ENCODE measurements at places on chromosomes 1 and 21.

DNA sequence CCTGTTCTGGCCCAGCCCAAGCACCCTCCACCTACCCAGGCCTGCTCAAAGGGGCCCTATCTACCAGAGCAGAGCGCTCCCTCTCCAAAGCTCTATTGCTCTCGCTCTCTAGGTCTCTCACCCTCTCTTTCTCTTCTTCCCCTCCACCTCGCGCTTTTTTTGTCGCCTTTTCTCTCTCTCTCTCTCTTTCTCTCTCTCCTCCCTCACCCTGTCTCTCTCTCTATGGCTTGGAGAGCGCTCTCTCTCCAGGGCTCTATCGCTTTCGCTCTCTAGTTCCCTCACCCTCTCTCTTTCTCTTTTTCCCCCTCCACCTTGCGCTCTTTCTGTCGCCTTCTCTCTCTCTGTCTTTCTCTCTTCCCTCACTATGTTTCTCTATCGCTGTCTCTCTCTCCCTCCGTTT lies 3.4 kb upstream of the ZNF678 start:
- DNase-seq: no peak

DNA sequence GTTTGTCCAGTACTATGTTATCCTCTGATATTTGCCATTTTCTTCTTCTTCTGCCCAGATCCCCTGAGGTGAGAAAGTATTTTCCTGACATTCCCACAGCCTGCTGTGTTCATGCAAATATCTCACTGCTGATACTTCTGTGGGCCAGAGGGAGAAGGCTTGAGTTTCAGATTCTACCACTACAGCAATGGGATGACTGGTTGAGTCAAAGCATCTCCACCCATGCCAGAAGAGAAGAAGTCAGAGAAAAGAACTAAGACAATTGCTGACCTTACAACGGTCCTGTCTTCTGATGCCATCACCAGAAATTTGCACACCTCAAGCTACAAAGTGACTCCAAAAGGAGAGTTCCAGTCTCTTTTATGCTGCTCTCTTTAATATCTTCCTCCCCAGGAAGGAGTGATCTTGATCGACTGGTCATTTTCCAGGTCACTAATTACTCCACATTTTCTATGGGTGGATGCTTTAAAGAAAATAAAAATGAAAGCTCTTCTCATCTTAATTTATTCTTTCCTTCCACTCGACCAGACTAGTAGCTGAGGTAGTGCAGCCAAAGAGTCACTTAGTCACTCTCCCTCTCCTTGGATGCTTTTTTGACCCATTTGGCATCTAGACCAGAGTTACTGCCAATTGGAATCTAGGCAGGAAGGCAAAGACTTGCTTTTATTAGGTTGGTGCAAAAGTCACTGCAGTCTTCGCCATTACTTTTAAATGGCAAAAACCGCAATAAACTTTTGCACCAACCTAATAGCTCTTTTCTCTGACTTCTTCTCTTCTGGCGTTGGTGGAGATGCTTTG lies 195.1 kb downstream of the PTPRC start:
- DNase-seq: no peak

DNA sequence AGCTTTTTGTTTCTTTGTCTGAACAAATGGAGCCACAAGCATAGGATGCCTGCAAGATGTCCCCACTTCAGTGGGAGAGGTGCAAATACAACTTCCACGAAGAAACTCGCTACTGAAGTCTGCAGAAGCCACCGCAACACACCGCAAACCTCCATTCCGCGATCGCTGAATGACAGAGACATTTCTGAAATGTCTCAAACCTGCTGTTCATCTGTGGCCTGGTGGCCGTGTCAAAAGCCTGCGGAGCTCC lies 1.0 kb downstream of the TP53BP2 start:
- DNase-seq: peak; percentile 42

- DNase-seq: no peak
Measured at GRCh38 chr1:16628361-16629111, 15.2 kb upstream of the NBPF1 start.

DNA sequence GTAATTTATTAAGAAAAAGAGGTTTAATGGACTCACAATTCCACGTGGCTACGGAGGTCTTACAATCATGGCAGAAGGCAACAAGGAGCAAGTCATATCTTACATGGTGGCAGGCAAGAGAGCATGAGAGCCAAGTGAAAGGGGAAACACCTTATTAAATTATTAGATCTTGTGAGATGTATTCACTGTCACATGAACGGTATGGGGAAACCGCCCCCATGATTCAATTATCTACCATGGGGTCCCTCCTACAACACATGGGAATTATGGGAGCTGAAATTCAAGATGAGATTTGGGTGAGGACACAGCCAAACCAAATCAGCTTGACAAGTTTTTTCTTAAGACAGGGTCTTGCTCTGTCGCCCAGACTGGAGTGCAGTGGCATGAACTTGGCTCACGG lies 14.3 kb downstream of the DAP3 start:
- DNase-seq: no peak

DNA sequence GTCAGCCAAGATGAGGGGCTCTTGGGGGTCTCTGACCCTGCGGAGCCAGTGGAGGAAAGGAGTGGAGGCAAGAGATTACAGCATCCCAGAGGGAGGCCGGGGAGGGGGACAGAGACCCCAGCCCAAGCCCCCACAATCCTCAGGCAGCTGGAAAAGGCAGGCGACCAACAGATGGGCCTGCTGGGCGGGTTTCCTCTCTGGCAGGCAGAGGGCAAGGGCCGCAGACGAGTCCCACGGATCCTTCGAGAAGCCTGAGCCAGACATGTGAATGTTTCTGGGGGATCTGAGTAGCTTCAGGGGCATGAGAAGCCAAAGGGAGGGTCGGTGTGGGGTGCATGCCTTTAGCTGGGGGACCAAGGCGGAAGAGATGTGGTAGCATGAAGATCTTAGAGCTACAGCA lies 2.1 kb upstream of the PLEKHA6 start:
- DNase-seq: no peak

DNA sequence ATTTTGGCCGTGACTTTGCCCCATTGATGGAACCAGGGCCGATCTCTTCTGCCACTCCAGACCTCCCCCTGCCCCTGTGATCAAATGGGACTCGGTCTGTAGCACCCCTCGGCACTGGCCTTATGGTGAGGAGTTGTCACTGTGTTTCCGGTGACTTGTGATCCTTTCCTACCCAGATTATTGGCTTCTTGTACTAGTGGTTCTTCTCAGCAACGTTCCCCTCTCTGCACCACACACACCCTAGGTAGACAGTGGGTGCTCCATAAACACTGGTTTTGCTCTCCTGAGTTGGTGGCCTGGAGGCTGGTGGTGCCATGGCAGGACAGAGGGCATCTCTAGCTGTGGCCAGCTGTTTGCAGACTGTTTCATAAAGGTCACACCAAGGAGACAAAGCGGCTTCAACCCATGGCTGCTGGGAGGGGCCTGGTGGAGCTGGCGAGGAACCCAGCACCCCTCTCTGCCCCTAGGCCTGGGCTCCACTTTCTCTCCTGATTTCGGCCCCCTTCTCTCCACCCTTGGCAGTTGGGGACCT lies 50.7 kb downstream of the DHRS3 start:
- no peak for DNase-seq

- no peak for DNase-seq
Measured at GRCh38 chr1:3115275-3116149, 46.5 kb downstream of the PRDM16 start.

DNA sequence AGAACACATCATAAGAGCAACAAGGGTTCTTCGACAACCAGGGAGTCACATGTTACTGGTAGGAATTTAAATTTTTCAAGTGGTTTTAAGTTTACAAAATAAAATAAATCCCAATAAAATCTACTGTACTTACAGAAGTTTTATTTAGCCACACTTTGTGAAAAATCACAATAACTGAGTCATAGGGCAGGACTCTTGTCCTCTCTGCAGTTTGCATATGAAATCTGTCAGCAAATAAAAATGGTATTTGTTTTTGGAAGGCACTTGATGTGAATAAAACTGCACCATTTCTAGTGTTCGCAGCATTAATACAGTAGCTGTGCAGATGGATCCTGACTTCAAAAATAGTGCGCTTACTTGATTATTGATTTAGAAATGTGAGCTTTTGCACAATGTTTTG lies 150.4 kb downstream of the LBR start:
- DNase-seq: no peak

GRCh38 chr1:88327391-88328267 lies 356.4 kb upstream of the PKN2 start:
- DNase-seq: no peak

DNA sequence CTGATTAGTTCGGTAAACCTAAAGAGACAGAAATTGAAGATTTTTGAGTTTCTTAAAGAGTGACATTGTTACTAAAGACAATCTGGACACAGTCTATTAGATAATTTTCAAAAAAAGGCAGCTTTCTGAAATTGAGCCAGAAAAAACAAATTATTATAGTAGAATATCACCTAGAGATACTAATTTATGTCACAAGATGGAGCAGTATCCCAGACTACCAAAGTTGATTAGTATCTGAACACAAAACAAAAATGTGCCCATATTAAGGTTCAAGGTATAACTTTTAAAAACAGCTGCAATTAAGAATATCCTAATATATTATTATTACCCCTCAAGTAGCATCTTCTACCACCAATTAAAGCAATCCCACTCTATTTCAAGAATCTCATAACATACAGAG lies 40.5 kb upstream of the SYT2 start:
- peak; percentile 0 for DNase-seq

DNA sequence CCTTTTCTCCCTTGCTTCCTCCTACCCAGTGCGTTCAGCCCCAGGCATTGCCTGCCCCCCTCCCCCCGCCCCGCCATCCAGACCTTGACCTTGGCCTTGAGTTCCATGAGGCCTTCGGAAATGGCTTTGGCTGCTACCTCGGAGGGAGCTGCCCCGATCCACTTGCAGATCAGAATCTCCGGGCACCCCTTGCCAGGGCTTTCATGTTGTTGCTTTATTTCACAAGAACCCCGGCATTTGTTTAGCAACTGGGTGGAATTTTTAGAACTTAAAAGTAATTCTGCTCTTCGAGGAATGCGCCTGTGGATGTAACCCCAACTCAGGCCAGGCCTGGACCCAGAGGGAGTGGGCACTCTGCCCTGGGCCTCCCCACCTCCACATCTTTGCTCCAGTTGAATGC lies 154.1 kb upstream of the TMEM51 start:
- no peak for DNase-seq

DNA sequence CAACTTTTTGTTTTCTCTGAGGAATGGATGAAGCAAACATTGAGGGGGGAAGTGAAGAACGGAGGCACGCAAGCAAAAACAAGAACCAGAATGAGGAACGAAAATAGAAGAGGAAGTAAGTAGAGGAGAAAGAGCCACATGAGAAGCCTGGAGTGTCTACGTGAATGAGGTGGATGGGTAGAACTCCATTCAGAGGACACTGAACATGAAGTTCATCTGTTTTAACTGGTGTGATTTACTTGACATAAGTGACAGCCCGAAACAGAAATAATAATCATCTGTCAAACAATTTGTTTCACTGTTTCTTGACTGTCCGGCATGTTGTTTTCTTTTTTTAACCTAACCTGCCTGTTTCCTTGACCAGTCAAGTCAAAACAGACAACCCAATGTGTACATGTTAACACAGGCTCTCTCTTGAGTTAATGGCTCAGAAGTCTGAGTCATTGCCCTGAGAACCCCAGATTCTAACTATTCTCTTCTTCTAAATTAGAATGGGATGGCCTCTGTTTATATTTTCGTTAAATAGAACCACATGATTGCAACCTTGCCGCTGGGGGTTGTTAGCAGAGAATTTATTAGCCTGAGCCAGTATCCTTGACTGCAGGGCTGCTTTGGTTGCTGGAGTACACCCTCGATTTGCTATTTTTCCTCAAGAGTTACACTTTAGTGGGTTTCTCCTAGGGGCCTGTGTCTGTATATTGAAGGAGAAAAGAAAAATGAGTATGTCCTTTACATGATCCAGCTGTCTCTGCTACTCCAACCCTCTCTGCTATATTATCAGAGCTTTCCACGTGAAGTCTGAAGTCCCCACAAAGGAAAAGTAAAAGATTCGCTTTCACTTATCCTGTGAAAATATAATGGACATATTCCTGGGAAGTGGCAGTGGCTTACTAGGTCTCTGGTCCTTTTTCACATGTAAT lies 151.7 kb downstream of the ZC3H11B start:
- no peak for DNase-seq

- no peak for DNase-seq
Measured at GRCh38 chr1:53894644-53895043, 657 bp downstream of the DIO1 start.

- no peak for DNase-seq
Measured at GRCh38 chr1:9291914-9292360, 757 bp upstream of the SPSB1 start.

- DNase-seq: no peak
Measured at GRCh38 chr1:114505148-114505561, 5.8 kb downstream of the TRIM33 start.

GRCh38 chr1:197277166-197277565 lies 9.1 kb downstream of the CRB1 start:
- no peak for DNase-seq

- no peak for DNase-seq
Measured at GRCh38 chr1:119358636-119359035, 9.9 kb upstream of the HAO2 start.

- DNase-seq: peak; percentile 2
Measured at GRCh38 chr1:92291372-92291999, 7.3 kb downstream of the GLMN start.

DNA sequence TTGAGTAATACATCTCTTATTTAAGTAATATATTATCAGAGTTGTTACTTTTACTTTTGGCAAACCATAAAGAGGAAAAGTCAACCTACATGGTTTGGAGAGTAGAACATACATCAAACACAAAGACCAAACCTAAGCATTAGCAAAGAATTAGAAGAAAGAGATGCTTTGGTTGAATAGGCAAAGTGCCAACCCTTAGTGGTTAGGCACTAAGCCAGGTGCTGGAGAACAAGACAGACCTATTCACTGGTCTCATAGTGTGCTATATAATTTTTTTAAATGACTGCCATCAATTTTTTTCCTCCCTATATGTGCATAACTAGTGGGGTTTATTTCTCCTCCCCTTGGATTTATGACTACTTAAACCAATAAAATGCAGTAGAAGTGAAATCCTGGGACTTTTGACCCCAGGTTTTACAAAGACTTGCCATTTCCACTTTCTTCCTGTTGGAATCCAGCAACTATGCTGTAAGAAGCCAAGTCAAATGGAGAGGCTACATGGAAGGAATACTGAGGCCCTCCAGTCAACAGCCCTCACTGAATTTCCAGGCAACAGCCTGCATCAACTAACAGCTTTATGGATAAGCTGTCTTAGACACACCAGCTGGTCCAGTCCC lies 69.8 kb upstream of the HAO2 start:
- DNase-seq: no peak
